ENCODE measurements at places on chromosomes 11 and 22.

DNA sequence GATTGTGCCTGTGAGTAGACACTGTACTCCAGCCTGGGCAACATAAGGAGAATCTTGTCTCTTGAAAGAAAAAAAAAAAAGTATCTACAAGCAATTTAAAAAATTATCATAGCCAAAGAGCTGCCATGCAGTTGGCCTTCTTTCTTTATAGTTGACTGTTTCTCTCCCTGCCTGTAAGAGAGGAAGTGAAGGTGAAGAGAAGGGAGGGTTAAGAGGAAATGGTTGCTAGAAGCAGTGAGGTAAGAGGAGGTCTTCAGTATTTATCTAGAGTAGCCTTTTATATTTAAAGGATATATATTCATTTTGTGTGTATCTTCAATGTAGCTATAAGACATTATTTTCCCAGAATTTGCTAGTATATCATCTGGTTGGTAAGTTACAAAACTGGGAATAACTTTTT is 217.9 kb downstream of the TMEM135 start:
- no peak for DNase-seq

DNA sequence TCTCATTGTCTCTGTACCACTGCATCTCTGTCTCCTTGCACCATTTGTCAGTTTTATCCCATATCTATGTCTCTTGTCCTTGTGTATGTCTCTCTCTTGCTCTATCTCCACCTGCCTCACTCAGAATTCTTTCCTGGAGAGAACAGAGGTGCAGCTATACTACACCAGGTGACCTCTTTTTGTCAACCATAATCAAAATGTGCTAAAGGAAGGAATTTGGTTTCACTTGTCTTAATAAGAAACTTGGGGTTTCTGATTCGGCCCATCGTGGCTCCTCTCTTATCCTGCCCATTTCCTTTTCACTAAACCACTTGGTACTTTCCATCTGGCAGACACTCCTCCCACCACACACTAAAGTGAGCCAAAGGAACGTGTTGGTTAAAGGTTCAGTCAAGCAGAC is 2.0 kb upstream of the C11orf42 start:
- no peak for DNase-seq

DNA sequence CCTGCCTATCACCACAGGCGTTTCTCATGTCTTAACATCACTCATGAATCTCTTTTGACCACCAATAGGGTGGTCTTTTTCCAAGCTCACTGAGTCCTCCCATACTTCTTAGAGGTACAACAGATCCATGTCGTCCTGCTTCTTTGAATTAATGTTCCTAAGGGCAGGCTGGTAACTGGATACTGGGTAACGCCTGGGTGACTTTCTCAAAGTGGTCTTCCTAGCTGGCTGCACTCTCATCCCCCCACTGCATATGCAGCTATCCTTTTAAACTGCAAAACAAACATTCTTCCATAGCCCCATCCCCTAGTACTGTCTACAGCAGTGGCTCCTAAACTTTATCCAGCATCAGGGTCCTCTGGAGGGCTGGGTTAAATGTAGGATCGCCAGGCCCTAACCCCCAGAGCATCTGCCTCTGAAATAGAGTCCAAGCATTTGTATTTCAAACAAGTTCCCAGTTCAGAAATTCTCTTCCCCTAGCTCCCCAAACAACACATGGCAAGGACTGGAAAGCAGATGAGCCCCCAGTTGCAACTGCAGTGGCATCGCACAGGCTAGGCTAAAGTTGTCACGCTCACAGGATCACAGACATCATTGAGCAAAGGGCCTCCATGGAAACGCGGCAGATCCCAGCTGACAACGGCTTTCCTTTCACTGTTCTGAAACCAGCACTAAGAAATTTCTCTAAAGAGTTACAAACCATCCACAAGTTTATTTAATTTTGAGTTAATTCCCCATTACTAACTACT is 204.9 kb downstream of the LARGE1 start:
- no peak for DNase-seq

GRCh38 chr11:79525257-79525656 is 84.4 kb upstream of the TENM4 start:
- DNase-seq, result no peak

DNA sequence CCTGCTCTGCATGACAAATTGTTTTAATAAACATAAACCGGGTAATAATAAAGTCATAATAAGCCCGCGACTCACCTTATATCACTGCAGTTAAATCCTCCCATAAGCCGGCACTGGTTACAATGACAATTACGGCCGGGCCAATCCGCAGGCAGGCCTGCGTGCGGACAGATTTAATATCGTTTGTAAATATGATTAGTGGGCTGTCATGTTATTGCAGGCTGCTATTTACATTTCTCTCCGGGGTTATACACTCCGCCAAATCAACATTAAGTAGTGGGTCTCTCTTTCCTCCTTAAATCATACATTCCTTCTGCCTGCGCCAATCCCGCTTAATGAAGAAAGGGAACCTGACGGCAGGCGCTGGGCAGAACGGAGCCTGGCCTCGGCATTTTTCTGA is 51.8 kb upstream of the LMO1 start:
- DNase-seq, result no peak

GRCh38 chr22:49616356-49617231 is 211.1 kb downstream of the BRD1 start:
- DNase-seq, result no peak

DNA sequence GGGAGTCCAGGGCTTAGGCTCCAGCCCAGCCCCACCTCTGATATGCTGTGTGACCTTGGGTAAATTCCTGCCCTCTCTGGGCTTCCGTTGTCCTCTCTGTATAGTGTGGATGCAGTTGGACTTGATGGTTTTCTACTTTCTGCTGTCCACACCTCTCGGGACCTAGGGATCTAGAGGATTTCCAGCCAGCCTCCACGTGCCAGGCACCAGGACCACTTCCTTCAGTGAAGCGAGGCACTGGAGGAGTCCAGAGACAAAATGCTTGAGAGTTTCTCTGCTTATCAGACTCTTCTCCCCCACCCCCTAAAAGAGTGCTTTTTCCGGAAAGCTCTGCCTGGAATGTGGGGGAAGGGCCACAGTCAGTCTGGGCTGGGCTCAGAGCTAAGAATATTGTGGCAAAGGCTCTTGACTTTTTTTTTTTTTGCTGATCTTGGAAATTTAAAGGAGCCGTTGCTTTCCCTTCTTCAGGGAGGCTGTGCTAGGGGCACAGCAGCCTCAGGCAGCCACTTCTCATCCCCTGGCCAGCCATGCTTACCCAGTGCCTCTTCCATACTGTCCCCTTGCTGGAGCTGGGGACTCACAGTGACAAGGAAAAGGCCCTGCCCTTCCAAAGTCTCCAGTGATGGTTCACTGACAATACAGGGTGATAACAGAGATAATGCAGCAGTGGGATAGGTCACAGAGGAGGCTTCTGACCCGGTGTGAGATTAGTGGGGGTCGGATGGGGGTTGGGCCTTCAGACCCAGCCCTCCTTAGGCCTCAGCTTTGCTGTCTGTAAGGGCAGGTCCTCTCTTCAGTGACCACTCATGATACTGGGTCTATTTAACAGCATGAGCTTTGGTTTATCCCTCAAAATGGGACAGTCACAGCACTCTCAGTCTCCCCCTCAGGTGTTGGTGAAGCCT is 2.9 kb upstream of the SERPINH1 start:
- DNase-seq, result no peak

DNA sequence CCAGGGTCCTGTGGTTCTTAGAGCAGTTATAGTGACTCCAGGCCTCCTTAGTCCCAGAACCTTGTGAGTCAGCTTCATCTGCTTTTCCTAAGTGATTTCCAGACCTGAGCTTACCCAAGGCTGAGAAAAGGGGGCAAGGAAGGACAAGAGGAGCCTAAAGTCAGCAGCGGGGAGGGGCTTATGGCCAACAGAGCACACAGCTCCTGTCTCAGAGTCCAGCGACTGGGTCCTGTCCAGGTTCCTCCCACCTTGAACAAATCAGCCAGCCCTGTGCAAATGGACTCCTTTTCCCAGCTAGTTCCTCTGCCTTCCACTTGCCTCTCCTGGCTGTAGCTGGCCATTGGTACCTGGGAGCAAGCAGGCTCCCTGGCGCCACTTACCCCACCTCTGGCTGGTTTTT is 10.9 kb downstream of the BACE1 start:
- no peak for DNase-seq

DNA sequence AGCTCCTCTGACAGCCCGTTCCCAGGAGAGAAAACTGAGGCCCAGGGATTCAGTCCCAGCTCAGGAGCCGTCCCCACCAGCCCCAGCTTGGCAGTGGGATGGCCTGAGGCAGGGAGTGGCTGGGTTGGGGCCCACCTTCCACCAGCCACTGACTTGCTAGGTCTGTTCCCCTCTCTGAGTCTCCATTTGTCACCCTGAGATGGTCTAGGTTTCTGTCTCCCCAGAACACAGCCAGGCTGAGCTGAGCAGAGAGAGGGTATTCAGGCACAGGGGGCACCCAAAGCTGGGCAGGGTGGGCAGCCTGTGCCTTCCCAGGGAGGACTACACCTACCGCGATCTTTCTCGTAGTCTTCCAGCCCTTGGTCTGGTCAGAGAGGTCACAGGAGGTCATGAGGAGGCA is 95.7 kb downstream of the PDE2A start:
- no peak for DNase-seq

- no peak for DNase-seq
Observed at GRCh38 chr11:65383778-65384177, 1.3 kb upstream of the SLC25A45 start.

GRCh38 chr22:38718414-38718813 is 12.7 kb downstream of the GTPBP1 start:
- DNase-seq, result no peak

DNA sequence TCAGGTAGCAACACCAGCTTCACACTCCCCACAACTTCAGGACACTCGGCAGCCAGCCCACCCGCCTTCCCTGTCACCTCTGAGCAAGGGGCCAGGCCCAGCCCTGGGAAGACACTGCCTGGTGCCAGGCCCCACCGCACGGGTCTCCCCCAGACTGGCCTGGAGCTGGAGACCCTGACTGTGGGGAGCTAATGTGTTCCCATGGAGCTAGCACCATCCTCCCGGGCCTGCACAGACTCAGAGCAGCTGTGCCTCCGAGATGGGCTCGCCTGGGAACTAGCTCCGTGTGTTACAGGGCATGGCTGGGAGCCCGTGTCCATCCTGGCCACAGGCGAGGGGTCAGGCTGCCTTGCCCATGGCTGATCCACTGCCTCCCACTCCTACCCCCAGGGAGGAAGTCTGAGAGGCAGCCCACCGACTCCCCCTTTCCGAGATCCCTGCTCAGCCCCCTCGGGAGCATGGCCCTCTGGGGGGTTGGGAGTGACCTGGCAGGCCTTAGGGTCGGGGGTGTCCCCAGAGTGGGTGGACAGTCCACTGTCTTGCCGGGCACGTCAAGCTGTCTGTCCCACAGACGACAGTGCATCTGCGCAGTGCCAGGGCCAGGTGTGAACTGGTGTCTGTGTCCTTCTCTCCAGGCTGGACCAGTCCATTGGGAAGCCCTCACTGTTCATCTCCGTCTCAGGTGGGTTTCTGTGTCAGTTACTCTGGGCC is 76.7 kb upstream of the KCNQ1OT1 start:
- no peak for DNase-seq

DNA sequence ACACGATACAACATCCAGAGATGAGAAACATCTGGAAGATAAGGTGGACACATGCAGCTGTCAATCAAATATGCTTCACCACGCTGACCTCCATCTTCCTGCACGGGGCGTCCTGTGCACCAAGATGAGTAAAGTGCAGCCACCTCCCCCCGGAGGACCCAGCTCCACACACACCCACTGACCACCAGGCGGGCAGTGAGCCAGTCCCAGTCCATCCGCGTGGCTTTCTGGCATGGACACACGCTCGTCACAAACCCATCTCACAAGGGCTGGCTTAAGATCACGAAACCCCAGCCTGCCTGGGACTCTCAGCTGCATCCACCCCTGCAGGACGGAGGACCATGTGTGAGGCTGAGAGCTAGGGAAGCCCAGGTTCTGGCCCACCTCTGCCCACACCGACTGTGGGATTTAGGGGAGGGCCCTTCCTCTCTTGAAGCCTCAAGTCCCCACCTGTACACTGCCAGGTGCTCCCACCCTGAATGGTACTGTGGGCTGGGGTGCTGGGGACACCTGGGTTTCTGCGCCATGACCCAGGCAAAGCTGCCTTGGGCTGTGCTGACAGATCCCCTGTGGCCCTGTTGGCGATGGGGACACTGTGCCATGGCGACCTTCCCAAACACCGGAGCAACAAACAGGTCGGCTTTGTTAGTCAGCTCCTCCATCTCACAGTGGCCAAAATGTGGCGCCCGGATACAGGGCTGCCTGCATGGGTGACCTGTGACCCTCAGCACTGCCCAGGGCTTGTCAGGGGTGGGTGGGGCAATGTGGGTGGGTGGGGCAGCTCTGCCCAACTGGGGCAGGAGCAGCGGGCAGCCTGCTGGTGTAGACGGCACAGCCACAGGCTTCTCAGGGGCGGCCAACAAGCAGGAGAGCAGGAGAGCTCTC is 629.0 kb downstream of the TBC1D22A start:
- no peak for DNase-seq

GRCh38 chr22:44550711-44551491 is 52.9 kb upstream of the RTL6 start:
- no peak for DNase-seq

- DNase-seq, result no peak
Observed at GRCh38 chr22:36113121-36113520, 47.4 kb downstream of the APOL3 start.

DNA sequence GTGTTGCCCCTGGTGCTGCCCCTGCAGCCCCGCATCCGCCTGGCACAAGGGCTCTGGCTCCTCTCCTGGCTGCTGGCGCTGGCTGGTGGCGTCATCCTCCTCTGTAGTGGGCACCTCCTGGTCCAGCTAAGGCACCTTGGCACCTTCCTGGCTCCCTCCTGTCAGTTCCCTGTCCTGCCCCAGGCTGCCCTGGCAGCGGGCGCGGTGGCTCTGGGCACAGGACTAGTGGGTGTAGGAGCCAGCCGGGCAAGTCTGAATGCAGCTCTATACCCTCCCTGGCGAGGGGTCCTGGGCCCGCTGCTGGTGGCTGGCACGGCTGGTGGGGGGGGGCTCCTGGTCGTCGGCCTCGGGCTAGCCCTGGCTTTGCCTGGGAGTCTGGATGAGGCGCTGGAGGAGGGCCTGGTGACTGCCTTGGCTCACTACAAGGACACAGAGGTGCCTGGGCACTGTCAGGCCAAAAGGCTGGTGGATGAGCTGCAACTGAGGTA is 278 bp downstream of the ROM1 start:
- no peak for DNase-seq

GRCh38 chr11:75816561-75817239 is 1.7 kb downstream of the UVRAG start:
- DNase-seq, result no peak

DNA sequence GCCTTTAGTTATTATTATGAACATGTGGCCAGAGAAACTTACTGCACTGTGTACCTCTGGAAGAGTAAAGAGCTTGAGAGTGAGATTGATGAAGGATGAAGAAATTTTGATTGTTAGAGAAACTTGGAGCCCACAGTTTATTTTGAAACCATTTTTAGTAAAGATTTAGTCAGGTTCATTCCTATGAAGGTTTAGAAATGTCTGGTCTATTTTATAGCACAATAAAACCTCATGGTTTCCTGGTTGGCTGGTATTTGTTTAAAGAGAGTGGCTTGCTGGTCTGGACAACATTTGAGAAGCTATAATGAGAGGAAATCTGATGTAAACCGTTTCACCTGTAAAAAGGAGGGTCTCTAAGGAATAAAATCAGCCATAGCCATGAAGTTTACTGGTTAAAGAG is 8.8 kb upstream of the PDE3B start:
- DNase-seq, result no peak

All from cortex of kidney (tissue), 1 donor.